Stimulated activated CD8-positive, alpha-beta memory T cell treated with anti-CD3 and anti-CD28 coated beads, Interleukin-7, amount 100 ng/mL, for 4 hours (primary cell): ENCODE measurements at places on chromosomes 11 and 22.

DNA sequence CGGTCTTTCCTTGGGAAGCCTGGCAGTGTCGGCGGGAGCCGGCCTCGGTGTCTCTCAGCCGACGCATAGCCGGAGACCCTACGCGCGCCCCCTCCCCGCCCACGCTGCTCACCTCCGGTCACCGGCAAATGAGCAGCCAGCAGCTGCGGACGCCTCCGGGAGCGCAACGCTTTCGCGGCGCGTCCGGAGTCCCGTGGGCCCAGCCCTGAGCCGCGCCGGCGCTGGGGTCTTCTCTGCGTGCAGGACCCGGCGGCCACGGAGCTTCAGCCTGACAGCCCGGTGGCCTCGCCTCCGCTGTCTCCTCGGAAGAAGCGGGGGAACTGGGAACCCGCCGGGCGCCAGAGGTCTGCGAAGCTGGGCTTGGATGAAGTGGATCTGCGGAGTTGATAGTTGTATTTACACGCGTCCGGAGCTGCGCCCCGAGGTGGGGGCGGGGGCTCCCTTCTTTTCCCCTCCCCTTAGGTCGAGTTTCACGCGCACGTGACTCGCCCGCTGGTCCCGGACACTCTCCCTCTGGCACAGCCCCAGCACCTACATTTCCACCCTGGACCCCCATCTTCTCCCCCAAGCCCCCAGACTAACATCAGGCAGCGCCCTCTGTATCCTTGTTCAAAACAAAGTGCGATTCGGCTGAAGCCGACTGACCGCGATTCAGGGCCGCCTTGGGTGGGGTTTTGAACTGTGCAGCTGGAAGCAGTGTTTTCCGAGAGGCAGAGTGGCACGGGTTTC, at the start of gene SLC43A1:
Gene SLC43A1, minus strand, starts transcription at position 371 of the 729 bp plus-strand sequence. CDS start 1,591 bp downstream, outside the sequence.
- peak; percentile 15 for DNase-seq

DNA sequence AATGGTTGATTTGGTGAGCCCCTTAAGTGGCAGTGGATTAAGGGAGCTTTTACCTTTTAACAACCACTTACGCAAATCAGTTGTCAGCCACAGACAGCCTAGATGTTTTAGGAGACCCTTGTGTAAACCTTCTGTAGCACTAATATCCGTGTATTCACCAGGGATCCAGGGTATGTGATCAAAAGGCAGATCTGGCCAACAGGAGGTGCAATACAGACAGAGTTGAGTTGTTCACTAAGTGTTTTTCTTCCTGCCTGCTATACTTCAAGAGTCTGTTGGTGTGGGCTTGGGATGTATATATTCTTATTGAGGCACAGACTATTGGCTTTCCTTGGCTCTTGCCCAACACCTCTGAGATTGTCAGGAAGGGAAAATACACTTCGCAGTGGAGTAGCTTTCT, 175.1 kb downstream of the FAT3 start:
- DNase-seq, result no peak

DNA sequence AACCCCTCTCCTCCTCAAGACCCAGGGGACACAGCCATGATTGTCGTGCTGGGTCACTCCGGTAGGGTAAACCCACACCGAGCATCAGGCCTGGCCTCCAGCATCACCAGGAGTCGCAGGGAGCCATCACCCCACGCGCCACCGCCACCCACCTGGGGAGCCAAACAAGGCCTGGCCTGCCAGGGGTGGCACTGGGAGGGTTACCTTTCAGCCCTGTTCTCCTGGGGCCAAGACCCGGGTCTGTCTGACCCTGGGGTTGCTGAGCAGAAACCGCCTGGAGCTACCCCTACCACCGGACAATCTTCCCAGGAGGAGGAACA, 39.3 kb upstream of the NNMT start:
- DNase-seq, result no peak

DNA sequence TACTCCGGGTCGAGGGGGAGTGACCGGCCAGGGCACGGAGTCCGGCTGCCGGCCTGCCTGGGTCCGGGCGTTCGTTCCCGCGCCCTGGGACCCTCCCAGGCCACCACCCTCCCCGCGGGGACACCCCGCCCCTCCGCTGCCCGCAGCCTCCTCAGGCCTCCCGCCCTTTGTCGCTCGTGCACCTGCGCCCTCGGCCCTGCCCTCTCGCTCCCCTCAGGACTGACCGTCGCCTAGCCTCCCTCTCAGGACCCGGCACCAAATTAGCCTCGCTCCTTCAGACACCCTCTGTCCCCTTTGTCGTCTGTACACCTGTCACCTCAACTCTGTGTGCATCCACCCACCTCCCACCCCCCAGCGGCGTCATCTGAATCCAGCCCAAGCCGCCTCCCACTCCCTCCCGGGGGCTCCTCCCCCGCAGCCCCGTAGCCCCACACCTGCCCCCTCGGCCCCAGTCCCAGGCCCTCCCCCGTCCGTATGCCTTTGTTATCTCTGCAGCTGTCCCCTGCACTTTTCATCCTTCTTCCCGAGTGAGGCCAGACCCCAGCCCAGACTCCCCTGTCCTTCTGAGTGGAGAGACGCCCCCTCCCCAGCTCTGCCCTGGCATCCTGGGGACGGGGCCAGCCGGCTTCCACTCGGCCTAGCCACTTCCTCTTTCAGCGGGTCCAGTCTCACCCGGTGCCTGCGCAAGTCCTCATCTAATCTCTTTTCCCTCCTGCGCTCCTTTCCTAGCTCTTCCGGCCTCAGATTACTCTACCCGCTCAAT, 643 bp downstream of the TIGD3 start:
- peak; percentile 61 for DNase-seq

- DNase-seq, result peak; percentile 65
Observed at GRCh38 chr11:76208438-76209374, 2.4 kb upstream of the WNT11 start.
